ENCODE measurements at places on chromosomes 11 and 22.
A peak's percentile ranks its signal among the peaks of the same experiment; 100 is the strongest.

GRCh38 chr11:42054351-42054900 lies 595.0 kb upstream of the LRRC4C start:
- no peak for DNase-seq

- DNase-seq = peak; percentile 84
Measured at GRCh38 chr11:47185305-47186075, 744 bp downstream of the PACSIN3 start.

GRCh38 chr11:3163241-3163981 lies 1.7 kb downstream of the OSBPL5 start:
- DNase-seq = no peak

- DNase-seq = peak; percentile 76
Measured at GRCh38 chr11:135033540-135033939, 621.5 kb upstream of the B3GAT1 start.

- DNase-seq = no peak
Measured at GRCh38 chr11:102957953-102958352, 2.4 kb upstream of the MMP13 start.

DNA sequence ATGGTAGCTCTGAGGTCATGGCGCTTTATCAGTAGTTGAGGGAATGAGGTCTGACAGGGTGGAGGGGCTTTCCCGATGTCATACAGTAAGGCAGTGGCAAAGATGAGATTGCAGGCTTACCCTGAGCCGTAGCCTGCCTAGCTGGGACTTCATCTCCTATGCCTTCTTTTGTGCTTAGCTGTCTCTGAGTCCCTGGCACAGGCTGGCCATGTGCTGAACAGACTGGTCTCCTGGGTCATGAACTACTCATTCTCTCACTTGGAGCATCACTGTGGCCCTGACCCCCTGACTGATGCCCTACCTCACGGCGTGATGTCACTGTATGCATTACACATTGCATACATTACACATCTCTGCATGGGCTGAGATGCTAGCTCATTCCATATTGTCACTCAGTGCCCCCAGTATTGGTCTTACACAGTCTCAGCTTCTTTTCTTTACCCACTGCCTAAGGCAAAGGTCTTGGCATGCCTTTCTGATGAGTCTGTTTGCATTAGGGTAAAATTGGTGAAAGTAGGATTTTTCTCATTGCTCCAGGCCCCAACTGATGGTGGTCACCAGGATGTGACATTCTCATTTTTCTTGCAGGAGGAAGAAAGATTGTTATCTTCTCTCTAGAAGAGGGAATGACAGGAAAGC lies 389.4 kb upstream of the CADM1 start:
- DNase-seq = no peak

DNA sequence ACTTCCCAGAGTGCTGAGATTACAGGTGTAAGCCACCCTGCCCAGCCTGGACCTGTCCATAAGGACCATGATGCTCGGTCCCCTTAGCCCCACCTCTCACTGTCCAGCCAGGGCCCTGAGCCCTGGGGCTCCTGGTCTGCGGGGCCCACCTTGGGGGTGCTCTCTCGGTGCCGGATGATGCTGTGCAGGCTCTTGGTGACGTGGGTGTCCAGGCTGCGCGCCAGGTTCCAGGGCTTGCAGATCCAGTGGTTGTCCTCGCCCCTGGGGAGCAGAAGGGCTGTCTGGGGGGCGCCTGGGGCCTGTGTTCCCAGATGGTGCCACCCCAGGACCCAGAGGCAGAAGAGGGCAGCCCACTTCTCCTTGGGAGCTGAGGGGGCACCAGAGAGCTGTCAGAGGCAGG lies 13.4 kb downstream of the TTLL12 start:
- no peak for DNase-seq

DNA sequence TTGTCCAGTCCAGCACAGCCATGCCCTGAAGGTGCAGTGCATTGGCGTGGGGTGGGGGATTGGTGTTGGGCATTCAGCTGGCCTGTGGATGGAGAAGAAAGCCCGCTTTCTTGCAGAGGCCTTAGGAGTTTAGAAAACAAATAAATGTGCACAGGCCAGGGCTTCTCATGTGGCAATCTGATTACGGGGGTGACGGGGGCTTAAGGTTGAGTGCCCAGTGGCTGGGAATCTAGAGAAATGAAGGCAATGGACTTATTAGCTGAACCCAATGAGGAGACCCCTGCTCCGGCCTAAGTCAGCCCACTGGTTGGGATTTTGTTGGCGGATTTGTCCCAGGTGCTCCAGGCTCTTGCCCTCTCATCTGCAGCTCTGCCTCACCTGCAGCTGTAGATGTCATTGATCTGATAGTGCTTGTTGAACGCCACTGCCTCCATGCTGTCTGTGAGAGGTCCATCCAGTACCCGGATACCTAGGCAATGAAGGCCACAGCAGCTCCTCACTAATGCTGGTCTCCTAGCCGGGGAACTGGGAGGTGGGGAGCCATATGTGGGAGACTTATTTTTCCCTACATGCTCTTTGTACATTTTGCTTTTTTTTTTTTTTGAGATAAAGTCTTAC lies 6.2 kb downstream of the PCSK7 start:
- DNase-seq = no peak

GRCh38 chr22:39266398-39267030 lies 21.7 kb upstream of the PDGFB start:
- no peak for DNase-seq

DNA sequence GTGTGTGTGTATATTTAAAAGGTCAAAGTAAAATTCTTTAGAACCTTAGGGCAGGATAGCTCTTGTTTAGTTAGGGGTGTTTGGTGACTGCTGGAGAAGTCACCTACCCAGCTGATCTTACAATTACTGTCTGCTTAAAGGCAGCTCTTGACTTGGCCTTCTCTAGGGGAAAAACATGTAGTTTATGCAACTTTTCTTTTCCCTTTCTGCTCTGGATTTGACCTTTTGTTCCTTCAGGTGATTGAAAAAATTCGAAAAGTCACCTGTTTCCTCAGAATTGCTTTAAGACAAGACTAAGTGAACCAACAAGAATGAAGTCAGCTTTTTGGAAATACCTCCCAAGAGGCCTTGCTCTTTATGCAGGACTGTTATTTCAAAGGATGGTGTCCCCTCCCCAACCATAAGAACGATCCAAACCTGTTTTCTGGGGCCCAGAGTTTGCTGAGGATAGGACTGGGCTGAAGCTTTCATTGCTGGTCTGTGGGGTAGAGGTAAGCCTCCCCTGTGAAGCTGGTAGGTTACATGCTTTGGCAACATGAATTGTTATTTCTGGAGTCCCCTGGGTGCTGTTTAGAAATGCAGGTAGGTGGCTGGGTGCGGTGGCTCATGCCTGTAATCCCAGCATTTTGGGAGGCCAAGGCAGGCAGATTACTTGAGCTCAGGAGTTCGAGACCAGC lies 111.2 kb downstream of the PTPRJ start:
- DNase-seq = no peak

GRCh38 chr11:134008634-134009071 lies 51.9 kb upstream of the IGSF9B start:
- DNase-seq = no peak

DNA sequence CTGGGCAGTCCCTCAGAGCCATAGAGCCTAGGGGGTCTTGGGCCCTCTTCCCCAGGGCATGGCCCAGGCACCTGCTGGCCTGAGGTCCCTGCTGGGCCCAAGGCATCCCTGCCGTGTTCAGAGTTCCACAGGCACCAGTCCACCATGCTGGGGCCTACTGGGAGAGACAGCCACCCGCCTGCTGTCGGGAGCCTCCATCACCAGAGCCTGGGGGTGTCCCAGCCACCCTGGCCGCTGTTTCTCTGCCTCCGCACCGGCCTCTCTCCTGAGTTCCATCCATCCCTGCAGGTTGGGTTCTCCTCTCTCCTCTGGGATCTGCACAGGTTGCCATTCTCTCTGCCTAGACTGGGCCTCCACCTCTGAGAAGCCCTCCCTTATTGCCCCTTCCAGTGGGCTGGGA lies 68.6 kb downstream of the KCNQ1 start:
- DNase-seq = no peak

DNA sequence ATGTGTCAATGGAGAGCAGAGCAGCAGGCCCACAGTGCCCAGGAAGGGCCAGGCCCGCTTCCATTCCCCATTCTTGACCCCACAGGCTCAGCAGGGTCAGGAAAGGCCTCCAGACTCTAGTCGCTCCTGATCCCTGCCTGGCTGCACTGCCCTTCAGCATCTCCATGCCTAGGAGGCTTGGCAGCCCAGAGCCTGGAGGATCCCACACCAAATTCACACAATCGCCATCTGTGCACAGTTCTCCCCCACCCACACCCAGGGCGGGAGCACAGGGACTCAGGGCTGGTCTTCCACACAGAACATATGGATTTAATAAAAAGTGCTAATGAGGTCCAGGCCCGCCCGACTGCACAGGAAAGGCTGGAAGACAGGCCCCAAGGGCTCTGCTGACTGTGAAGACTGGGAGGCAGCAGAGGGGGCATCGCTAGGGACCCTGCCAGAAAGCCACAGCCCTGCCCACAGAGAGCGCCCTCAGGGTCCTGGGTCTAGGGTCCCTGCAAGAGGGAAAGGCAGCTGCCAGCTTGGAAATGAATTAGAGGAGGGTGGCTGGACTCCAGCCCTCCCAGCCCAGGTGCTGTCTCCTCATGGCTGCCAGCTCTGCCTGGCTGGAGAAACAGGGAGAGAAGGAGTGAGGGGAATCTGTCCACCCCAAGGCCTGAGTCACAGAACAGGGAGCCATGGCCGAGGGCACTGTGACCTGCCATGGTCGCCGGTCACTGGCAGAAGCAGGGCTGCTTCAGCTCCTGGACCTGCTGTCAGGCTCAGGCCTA lies 39.7 kb downstream of the DKK3 start:
- no peak for DNase-seq

GRCh38 chr11:2151500-2152257 lies 9.3 kb downstream of the INS start:
- peak; percentile 94 for DNase-seq

GRCh38 chr11:75454987-75455386 lies 22.0 kb upstream of the KLHL35 start:
- no peak for DNase-seq

- no peak for DNase-seq
Measured at GRCh38 chr11:111934306-111934705, 2.8 kb upstream of the DIXDC1 start.

DNA sequence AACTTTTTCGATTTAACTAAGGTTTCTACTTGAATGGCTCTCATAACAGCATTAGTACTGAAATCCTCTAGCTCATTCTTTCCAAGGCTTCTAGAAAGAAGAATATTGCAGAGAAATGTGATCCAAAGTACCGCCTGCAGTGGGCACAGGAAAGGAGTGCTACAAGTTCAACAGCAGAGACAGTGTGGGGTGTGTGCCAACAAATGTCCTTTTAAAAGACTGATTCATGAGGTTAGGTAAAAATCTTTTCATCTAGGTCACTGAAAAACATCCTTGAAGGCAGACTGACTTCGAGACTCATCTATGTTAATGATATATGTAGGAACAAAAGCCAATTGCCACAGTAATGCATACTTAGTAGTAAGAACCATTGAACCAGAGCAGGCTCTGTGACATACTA lies 349.1 kb upstream of the PITPNB start:
- DNase-seq = no peak

- no peak for DNase-seq
Measured at GRCh38 chr22:39325392-39325932, 6.0 kb upstream of the RPL3 start.

DNA sequence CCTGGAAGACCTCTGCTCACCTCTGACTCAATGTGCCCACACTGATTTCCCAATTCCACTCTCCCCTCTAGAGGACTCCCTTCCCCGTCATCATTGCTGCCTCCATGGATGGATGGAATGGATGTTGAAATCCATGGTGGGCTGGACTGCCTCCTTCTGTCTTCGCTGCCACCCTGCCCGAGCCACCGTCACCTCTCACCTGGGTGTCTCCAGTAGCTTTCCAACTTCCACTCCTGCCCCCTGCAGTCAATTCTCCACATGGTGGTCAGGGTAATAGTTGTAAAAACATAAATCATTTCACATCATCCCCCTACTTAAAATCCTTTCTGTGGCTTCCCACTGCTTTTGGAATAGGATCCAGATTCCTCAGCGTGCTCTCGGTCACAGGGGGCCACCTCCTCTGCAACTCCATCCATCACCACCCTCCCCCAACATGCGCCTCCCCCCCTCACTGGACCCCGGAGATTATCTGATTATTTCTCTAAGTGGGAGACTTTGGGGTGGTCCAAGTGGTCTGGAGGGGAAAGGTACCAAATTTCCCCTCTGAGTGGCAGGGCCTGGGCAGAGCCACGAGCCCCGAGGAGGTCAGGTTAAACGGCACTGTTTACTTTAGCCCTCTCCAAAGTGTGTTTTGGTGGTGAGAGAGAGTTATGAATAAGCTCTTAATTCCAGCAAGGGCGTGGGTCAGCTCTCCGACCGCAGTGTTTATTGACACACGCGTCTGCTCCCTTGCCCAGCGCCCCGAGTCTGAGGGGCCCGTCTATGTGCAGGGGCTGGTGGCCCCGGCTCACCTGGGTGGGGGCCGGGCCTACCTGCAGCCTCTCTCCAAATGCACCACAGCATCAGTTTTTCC lies 313.7 kb downstream of the MN1 start:
- no peak for DNase-seq

- DNase-seq = no peak
Measured at GRCh38 chr22:22772396-22772795, 115.2 kb upstream of the IGLL5 start.

DNA sequence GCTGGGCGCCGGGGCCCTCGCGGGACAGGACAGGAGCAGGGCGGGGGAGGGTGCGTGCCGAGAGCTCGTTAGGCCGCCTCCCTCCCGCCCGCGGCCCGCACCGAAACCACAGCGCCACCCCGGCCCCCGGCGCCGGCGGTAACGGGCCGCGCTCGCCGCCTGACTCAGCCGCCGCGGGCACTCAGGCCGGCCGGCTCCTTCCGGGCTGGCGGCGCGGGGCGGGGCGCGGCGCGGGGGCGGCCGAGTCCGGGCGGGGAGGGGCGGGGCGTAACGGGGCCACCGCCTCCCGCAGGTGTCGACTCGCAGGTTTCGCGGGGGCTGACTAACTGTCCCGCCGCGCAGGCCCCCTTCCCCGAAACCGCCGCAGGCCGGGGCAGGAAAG lies at the start of gene AP5B1:
Gene AP5B1 (minus strand): TSS at position 207 of the 382 bp plus-strand sequence. CDS start 385 bp downstream, outside the sequence.
- peak; percentile 83 for DNase-seq

DNA sequence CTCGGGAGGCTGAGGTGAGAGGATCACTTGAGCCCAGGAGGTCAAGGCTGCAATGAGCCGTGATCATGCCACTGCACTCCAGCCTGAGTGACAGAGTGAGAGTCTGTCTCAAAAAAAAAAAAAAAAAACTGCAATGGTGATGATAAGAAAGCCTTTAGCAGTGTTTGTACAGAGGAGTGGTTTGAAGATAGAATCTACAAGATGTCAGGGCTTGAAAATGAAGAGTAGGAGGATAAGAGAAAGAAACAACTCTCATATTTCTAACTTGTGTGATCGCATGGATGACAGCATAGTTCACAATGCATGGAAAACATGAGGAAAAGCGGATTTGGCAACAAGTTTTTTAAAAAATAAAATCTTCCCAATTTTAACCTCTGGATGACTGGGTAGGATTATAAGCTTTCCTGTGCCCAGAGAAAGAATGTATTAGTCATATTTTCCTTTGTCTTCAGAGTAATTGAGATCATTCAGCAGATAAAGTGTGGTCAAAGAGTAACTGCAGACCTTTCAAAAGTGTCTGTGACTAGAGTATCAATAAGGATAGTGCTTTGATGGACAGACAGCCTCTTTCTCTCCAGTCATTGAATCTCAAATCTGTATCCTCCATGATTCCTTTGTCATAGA lies 328.1 kb downstream of the CASP12 start:
- no peak for DNase-seq

All from neural progenitor cell (in vitro differentiated cells).